ENCODE measurements at places on chromosomes 12 and 14. TPM values are rescaled to one million over a fixed set of nuclear protein-coding genes. Genes with fewer than 3 reads are reported as not detected.

DNA sequence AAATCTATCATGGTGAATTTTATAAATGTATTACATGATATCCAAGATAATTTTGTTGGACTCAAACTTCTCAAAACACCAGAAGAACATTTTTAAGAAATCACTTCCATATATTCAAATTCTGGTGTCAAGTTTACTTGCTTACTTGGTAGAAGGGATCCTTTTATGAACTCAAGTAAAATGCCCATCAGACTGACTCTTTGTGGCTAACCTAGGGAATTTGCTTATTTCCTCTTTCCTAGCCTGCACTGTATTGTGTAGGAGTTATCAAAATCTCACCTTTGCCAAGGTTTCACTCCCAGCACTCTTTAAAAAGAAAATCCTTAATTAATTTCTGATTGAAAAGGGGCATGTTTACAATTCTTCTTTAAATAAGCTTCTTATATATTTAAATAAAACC lies 196.5 kb downstream of the DUSP6 start:
- DNase-seq: no peak
- H3K4me3 ChIP-seq: no peak overlapping the region
- peaks cover 2% of the 10 kb centered on the region for H3K27me3 ChIP-seq
- no peaks in the 10 kb centered on the region for H3K36me3 ChIP-seq
- peaks cover 22% of the 10 kb centered on the region for H3K4me1 ChIP-seq

GRCh38 chr12:16325426-16325825 lies 22.0 kb upstream of the MGST1 start:
- DNase-seq: no peak
- H3K27ac ChIP-seq: no peak overlapping the region
- H3K4me3 ChIP-seq: no peak overlapping the region
- no peaks in the 10 kb centered on the region for H3K36me3 ChIP-seq

GRCh38 chr14:105171004-105171673 lies 2.6 kb upstream of the JAG2 start:
- H3K4me3 ChIP-seq: no peak overlapping the region
- peaks cover 17% of the 10 kb centered on the region for H3K27me3 ChIP-seq
- DNase-seq: no peak
- peaks cover 13% of the 10 kb centered on the region for H3K4me1 ChIP-seq
- H3K27ac ChIP-seq: no peak overlapping the region
- H3K36me3 ChIP-seq: no peaks in the 10 kb centered on the region

The TAS2R13 gene
- total RNA-seq: 0.36 TPM

DNA sequence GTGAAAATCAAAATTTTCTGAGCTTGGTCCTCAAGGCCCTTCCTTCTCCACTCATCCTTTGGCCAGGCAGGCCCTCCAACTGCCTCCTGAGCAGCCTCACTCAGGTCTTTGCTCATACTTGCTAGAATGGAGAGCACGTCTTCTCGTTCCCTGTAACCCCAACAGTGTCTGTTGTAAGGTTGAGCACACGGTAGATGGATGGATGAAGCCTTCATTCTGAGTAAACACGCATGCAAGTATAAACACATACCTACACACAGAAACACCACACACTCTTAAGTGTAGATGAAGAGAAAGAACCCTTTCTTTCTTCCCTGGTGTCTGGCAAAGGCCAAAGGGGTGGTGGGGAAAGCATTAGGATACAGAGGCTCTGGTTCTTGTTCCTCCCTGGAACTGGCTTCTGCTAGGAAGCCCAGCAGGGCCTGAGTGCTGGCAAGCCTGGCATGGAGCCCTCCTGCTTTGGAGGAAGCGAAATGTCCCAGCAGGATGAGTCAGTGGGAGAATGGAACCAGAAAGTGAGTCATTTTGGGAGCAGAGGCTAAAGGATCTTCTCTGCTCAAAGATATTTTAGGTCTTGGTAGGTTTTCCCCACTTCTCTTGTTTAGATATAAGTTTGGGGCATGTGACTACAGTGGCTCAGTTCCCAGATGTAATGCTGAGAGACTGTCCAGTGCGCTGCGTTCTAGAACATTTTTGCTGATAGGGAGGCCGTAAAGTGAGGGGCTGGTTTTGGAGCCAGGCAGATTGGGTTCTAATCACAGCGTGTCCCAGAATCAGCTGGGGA lies 127.4 kb downstream of the CACNA1C start:
- H3K4me3 ChIP-seq: no peak overlapping the region
- H3K36me3 ChIP-seq: no peaks in the 10 kb centered on the region
- H3K27ac ChIP-seq: no peak overlapping the region

- H3K27ac ChIP-seq: peak overlapping the region; percentile 64
- no peak overlapping the region for H3K4me3 ChIP-seq
- DNase-seq: no peak
- H3K4me1 ChIP-seq: peaks cover 28% of the 10 kb centered on the region
- H3K27me3 ChIP-seq: no peaks in the 10 kb centered on the region
Measured at GRCh38 chr14:54877015-54877702, 25.5 kb downstream of the GCH1 start.

- peaks cover 21% of the 10 kb centered on the region for H3K27me3 ChIP-seq
- H3K36me3 ChIP-seq: no peaks in the 10 kb centered on the region
- H3K27ac ChIP-seq: no peak overlapping the region
Measured at GRCh38 chr12:5554711-5555110, 122.8 kb downstream of the NTF3 start.

The TTC8 gene
- total RNA-seq: 2.5 TPM

DNA sequence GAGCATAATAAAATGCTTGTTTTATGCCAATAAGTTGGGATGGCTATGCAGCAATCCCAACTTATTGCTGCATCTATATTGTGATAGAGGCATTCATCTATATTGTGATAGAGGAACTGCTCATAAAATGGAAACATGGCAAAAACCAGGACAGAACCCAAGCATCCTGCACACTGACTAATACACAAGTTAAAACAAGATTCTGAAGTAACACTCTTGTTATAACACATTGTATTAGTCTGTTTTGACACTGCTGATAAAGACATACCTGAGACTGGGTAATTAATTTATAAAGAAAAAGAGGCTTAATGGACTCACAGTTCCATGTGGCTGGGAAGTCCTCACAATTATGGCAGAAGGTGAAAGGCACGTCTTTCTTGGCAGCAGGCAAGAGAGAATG lies 36.8 kb downstream of the KCNK10 start:
- no peaks in the 10 kb centered on the region for H3K36me3 ChIP-seq
- no peak overlapping the region for H3K4me3 ChIP-seq
- no peak overlapping the region for H3K27ac ChIP-seq
- DNase-seq: no peak
- H3K4me1 ChIP-seq: no peaks in the 10 kb centered on the region
- peaks cover 5% of the 10 kb centered on the region for H3K27me3 ChIP-seq

DNA sequence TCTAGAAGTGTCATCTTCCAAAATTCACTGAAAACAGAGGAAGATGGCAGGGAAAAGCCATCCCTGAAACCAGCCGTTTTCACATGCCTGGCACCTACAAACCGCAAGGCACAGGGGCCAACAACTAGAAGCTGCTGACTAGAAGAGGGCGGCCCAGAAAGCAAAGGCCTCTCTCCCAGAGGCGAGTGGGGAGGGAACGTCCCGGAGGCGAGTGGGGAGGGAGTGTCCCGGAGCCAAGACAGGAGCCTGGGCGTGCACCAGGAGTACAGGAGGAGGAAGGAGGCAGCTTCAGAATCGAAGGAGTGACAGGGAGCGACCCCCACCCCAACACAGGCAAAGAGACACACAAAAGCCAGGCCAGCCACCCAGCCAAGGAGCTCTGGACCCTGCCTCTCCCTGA lies 21.0 kb downstream of the ANKLE2 start:
- peaks cover 7% of the 10 kb centered on the region for H3K4me1 ChIP-seq
- no peaks in the 10 kb centered on the region for H3K27me3 ChIP-seq
- DNase-seq: no peak
- H3K36me3 ChIP-seq: peaks cover 84% of the 10 kb centered on the region
- no peak overlapping the region for H3K27ac ChIP-seq

- H3K36me3 ChIP-seq: no peaks in the 10 kb centered on the region
- H3K4me3 ChIP-seq: no peak overlapping the region
- DNase-seq: no peak
- H3K27me3 ChIP-seq: peaks cover 9% of the 10 kb centered on the region
Measured at GRCh38 chr14:92412912-92413311, 89.9 kb downstream of the SLC24A4 start.

- H3K27me3 ChIP-seq: no peaks in the 10 kb centered on the region
- H3K4me1 ChIP-seq: no peaks in the 10 kb centered on the region
- DNase-seq: no peak
- no peaks in the 10 kb centered on the region for H3K36me3 ChIP-seq
- H3K27ac ChIP-seq: no peak overlapping the region
- no peak overlapping the region for H3K4me3 ChIP-seq
Measured at GRCh38 chr12:66375560-66375959, 73.3 kb downstream of the HELB start.

DNA sequence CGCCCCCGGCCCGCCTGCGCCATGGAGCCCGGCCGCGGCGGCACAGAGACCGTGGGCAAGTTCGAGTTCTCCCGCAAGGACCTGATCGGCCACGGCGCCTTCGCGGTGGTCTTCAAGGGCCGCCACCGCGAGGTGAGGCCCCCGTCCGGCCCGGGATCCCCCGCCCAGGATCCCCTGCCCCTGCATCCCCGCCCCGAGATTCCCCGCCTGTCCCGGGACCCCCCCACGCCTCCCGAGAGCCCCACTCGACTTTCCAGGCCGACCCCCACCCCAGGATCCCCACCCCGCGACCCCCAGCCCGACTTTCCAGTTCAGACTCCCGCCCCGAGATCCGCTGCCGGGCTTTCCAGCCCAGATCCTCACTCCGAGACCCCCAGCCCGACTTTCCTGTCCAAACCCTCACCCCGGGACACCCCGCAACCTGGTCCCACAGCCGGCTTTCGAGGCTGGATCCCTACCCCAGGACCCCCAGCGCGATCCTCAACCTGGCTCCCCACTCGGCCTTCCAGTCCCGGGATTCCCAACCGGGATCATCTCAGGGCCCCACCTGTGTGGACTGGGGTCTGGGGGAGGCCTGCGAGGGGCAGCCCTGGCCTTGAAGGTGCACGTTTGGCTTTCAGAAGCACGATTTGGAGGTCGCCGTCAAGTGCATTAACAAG lies 688 bp downstream of the ULK1 start:
- peak overlapping the region; percentile 78 for H3K4me3 ChIP-seq
- H3K4me1 ChIP-seq: peaks cover 9% of the 10 kb centered on the region
- DNase-seq: peak; percentile 15
- H3K27ac ChIP-seq: peak overlapping the region; percentile 71
- no peaks in the 10 kb centered on the region for H3K27me3 ChIP-seq
- H3K36me3 ChIP-seq: no peaks in the 10 kb centered on the region

The AVPR1A gene
- total RNA-seq: not detected

GRCh38 chr12:126588586-126589249 lies 1523.5 kb downstream of the AACS start:
- H3K4me1 ChIP-seq: peaks cover 5% of the 10 kb centered on the region
- H3K4me3 ChIP-seq: no peak overlapping the region
- H3K27me3 ChIP-seq: no peaks in the 10 kb centered on the region
- peak; percentile 26 for DNase-seq
- H3K36me3 ChIP-seq: no peaks in the 10 kb centered on the region

The KRT3 gene
- total RNA-seq: not detected

- no peaks in the 10 kb centered on the region for H3K36me3 ChIP-seq
- H3K27me3 ChIP-seq: peaks cover 6% of the 10 kb centered on the region
- H3K4me3 ChIP-seq: no peak overlapping the region
- no peak for DNase-seq
Measured at GRCh38 chr14:31895206-31895605, 181.9 kb upstream of the ARHGAP5 start.
